ENCODE measurements at places on chromosomes 1 and 21. TPM values are rescaled to one million over a fixed set of nuclear protein-coding genes. Genes with fewer than 3 reads are reported as not detected.

DNA sequence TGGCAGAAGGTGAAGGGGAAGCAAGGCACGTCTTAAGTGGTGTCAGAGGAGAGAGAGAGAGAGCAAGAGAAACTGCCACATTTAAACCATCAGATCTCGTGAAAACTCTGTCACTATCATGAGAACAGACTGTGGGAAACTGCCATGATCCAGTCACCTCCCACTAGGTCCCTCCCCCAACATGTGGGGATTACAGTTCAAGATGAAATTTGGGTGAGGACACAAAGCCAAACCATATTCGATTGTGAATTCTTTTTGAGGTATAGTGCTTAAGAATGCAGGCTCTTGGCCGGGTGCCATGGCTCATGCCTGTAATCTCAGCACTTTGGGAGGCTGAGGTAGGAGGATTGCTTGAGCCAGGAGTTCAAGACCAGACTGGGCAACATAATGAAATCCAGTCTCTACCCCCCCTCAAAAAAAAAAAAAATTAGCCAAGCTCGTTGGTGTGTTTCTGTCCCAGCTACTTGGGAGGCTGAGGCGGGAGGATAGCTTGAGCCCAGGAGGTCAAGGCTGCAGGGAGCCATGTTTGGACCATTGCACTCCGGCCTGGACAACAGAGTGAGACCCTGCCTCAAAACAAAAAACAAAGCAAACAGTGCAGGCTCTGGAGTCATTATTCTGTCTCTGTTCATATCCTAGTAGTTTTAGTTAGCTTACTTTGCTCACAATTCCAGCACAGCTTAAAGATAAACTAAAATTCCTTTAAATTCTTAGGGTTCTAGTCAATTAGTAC, 6.0 kb downstream of the ZCCHC17 start:
- no peak for DNase-seq

The B3GALT5 gene
- 2.2 TPM for total RNA-seq

The LCE2A gene
- 3.0 TPM for total RNA-seq

The ACTL8 gene
- total RNA-seq: 31.1 TPM

DNA sequence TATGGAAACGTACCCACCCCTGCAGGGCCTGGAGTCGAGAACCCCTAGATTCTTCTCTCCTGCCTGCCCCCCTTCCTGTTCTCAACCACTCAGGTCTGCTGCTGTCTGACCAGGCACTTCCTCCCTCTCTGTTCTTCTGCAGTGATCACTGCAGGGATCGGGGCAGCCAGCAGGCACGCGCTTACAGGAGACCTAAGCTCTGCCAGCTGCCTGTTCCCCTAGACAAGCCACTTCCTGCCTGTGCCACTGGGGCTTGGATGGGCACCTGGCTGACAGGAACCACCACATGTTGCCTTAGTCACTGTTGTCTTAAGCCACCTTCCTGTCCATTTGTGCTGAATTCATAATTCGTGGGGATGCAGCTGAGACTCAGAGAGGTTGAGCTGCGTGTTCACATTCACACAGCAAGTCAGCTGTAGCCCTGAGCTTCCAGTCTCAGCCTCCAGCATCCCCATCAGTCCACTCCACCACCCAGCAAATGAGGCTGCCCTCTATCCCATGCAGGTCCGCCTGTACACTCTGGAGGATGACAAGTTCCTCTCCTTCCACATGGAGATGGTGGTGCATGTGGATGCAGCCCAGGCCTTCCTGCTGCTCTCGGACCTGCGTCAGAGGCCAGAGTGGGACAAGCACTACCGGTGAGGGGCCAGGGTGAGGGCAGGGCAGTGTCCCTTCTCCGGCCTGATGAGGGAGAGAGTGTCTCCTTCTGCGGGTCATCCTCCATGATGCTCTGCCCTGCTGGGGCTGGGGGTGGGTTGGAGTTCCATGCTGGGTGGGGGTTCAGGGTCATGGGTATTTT, 18.6 kb downstream of the FAM151A start:
- peak; percentile 75 for DNase-seq

- DNase-seq: peak; percentile 96
These were observed 2.4 kb upstream of the C1orf116 start for GRCh38 chr1:207034998-207035397.

DNA sequence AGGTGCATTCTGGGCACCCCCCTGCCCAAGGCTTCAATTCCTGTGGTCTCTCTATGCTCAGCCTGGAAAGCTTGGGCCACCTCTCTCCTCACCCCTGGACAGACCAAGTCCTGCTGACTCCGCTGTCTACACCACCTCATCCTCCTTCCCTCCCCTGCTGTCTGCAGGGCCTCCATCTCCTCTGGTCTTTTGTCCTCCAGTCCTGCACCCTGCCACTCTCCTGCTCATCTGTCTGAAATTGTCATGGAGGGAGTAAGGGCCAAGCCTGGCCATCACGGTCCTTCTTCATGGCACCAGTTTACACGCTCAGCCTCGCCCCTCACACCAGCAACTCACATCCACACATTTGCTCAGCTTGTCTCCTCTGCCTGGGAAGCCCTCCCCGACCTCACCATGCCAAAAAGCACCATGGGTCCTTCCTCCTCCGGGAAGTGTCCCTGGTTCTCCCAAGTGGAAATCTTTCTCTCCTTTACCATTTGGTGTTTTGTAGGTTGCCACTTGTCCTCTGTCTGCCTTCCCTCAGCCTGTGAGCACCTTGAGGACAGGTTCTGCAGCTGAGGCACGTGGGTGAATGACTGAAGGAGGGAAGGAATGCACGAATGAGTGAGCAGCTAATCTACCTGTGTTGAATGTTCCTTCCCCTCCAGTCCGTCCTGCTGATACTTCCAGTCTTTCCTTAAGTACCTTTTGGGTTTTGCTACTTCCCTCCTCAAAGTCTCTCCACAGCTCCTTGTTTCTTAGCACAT, 2.1 kb upstream of the SLC2A1 start:
- DNase-seq: no peak

GRCh38 chr1:89598450-89599331, 34.2 kb upstream of the LRRC8C start:
- peak; percentile 57 for DNase-seq

The CYP4Z1 gene
- total RNA-seq: not detected

GRCh38 chr21:38265166-38265565, 8.4 kb downstream of the KCNJ15 start:
- DNase-seq: no peak

GRCh38 chr1:224710196-224710595, 94.1 kb downstream of the CNIH3 start:
- no peak for DNase-seq

GRCh38 chr21:34198231-34199120, 125.1 kb downstream of the MRPS6 start:
- no peak for DNase-seq

The TSSK3 gene
- not detected for total RNA-seq

- DNase-seq: peak; percentile 77
These were observed 79.0 kb upstream of the MAP10 start for GRCh38 chr1:232726048-232726779.

The WARS2 gene
- total RNA-seq: 13.8 TPM

The FNDC5 gene
- 1.4 TPM for total RNA-seq

The LCE1B gene
- total RNA-seq: not detected

DNA sequence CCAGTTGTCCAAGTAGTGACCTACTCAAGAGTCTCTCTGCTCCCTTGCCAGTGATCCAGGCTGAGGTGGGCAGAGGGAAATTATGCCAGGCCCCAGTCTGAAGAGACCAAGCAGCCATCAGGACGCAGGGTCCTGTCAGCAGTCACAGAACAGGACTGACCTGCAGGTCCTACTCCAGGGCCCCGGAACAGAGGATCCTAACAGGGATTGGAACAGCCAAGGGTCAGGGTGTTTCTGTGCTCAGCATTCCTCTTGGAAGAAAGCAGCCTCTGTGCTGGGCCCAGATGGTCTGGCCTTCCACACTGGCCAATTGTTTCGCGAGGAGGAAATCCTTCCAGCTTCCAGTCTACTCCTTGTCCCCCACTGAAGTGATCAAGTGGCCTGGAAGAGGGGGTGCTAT, 41.6 kb upstream of the USP1 start:
- DNase-seq: no peak

The KRTAP12-2 gene
- not detected for total RNA-seq

GRCh38 chr21:29550205-29550604, 251.5 kb downstream of the BACH1 start:
- DNase-seq: no peak

- peak; percentile 54 for DNase-seq
These were observed 32.8 kb upstream of the IFNAR2 start for GRCh38 chr21:33196941-33197374.

GRCh38 chr1:44485229-44485933, 80.3 kb downstream of the RNF220 start:
- DNase-seq: peak; percentile 67

DNA sequence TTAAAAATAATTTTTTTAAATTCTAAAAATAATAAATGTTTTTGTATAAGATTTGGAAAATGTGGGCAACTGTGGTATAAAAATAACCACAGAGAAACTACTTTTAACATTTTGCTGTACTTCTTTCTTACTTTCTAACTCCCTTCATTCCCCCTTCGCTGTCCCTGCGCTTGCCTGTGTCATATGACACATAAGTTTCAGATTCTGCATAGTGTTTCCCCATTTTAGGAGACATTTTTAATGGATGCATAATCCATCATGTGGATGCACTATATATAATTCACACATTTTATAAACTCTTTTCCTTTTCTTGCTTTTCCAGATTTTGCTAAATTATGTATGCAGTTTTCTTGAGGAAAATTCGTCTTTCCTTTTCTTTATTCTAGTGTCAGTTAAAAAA, 16.3 kb downstream of the ATG4C start:
- DNase-seq: no peak

DNA sequence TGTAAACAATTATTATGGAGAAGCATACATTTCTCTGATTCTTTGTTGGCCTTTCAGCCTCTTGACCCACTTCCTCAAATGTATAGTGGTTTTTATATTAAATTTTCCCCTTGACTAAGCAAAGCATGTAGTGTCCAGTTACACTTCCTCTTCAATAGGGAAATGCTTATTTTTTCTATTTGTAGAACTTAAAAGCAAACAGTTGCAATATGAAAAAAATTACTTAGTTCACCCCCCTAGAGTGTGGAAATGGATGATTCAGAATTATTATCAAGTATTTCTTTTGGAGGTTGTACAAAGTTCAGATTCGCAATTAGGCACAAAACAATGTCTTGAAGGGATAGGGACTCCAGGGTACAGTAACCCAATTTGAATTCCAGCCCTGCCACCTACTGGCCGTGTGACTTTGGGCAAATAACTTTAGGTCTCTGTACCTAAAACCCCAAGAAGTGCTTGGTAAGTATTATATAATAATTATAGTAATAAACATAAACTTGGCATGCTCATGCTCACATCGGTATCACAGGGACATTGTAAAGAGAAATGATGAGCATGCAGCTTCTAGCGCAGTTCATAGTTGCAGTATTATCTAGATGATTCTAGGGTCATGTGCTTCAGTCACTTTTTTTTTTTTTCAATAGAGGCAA, 28.6 kb upstream of the IFNGR2 start:
- DNase-seq: peak; percentile 63

The COL6A1 gene
- total RNA-seq: 95.1 TPM

The LDLRAD2 gene
- total RNA-seq: not detected

GRCh38 chr1:153422450-153423068, 6.2 kb downstream of the S100A7A start:
- peak; percentile 50 for DNase-seq

DNA sequence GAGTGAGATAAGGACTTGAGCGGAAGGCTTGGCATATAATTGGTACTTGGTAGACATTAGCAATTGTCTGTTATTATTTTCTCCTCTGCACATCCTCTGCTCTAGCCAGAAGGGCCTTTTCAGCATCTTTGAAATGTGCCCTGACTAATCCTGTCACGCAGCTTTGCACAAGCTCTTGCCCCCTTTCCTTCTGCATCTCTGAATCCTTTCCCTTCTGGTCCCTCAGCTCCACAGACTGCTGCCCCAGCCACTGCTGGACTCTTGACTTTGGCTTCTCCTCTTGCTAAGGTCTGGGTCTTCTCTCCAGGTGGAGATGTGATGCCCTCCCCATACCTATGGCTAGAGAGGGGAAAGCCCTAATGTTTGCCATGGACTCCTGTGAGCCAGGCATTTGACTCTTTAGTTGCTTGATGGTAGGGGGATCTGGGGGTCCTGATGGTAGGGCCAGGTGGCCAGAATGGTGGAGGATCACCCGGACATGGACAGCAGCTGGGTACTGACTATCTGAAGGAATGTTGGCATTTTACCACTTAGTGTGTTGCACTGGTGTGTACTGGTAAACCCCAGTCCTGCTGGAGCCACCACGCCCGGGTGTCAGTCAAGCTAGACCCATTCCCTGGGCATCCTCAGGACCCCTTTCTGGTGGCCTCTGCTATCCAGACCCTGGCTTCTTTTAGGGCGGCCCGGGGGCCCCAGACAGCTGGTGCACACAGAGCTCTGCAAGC, 4.4 kb downstream of the HPCA start:
- DNase-seq: no peak

The OR6F1 gene
- not detected for total RNA-seq

The C4BPB gene
- total RNA-seq: not detected

Data from HT1080 (cell line).